ENCODE measurements at places on chromosomes 16 and 17. TPM values are rescaled to one million over a fixed set of nuclear protein-coding genes. Genes with fewer than 3 reads are reported as not detected.

- H3K4me1 ChIP-seq: peaks cover 14% of the 10 kb centered on the region
- peaks cover 4% of the 10 kb centered on the region for H3K36me3 ChIP-seq
- peak overlapping the region; percentile 39 for H3K27ac ChIP-seq
- DNase-seq: no peak
- no peak overlapping the region for H3K4me3 ChIP-seq
- no peaks in the 10 kb centered on the region for H3K27me3 ChIP-seq
These were observed 16.7 kb downstream of the ZBTB4 start for GRCh38 chr17:7462474-7463371.

DNA sequence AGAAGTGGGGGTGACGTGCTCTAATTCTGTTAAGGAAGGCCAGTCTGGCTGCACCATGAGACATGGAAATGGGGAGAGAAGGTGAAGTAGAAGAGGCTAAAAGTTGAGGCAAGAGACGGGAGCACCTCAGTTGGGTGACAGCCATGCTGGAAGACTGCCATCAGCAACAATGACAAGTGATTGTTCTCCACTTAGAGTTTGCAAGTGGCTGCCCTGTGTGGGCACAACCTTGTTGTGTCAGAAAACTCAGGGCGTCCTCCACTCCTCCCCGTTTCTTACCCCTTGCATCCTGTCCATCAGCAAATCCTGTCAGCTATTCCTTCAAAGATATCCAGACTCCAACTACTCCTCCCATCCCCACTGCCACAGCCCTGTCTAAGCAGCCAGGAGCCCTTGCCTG, 17.6 kb downstream of the CES1 start:
- no peaks in the 10 kb centered on the region for H3K36me3 ChIP-seq
- no peak overlapping the region for H3K4me3 ChIP-seq
- no peak for DNase-seq
- peaks cover 73% of the 10 kb centered on the region for H3K27me3 ChIP-seq

DNA sequence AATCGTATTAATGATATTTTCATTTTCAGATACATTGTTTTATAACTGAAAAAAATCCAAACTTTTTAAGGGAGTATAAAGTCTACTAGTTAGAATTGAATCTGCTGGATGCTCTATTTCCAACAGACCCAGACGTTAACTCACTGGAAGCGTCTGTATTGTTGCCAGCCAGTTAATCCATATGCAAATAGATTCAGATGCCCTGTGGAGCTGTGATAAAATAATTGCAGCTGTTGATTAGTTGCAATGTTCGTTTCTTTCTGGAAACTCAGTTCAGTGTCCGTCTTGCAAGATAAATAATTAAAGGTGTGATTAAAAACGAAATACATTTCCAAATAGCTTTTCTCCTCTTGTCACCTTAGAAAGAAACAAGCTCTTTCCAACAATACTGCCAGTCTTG, 5.1 kb upstream of the GNA13 start:
- H3K27me3 ChIP-seq: no peaks in the 10 kb centered on the region
- H3K4me1 ChIP-seq: peaks cover 15% of the 10 kb centered on the region
- no peak overlapping the region for H3K4me3 ChIP-seq
- DNase-seq: no peak
- no peak overlapping the region for H3K27ac ChIP-seq

DNA sequence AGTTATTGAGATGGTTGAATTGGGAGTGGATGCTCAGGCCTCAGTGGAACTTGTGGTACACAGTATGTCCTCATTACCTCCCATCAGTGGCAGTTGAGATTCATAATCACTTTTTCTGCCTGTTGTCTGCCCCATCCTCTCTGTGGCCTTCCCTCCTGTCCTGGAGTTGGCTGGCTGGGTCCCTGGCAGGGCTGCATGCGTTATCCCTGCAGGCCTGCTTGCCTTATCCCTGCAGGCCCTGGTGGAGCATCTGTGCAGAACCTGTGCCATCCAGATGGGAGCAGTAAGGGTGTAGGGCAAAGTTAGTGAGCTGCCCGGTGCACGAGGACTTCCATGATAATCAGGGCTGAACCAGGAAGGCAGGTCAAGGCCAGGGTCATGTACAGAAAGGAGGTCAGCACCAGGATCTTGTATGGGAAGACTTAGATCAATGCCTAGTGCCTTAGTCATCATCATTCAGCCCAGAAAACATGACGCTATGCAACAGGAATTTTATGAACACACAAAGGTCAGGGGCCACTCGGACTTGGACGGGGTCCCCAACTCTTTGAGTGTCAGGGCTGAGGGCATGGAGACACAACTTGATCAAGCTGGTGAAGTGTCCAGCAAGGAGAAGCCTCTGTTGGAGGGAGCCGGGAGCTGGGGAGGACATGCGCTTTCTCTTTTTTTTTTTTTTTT, 47.2 kb downstream of the ABCC1 start:
- H3K36me3 ChIP-seq: peaks cover 6% of the 10 kb centered on the region
- no peaks in the 10 kb centered on the region for H3K27me3 ChIP-seq
- H3K27ac ChIP-seq: peak overlapping the region; percentile 32

- no peak overlapping the region for H3K27ac ChIP-seq
- no peaks in the 10 kb centered on the region for H3K27me3 ChIP-seq
- H3K4me1 ChIP-seq: peaks cover 12% of the 10 kb centered on the region
- DNase-seq: no peak
- H3K36me3 ChIP-seq: no peaks in the 10 kb centered on the region
These were observed 18.6 kb upstream of the SPN start for GRCh38 chr16:29644338-29644857.

DNA sequence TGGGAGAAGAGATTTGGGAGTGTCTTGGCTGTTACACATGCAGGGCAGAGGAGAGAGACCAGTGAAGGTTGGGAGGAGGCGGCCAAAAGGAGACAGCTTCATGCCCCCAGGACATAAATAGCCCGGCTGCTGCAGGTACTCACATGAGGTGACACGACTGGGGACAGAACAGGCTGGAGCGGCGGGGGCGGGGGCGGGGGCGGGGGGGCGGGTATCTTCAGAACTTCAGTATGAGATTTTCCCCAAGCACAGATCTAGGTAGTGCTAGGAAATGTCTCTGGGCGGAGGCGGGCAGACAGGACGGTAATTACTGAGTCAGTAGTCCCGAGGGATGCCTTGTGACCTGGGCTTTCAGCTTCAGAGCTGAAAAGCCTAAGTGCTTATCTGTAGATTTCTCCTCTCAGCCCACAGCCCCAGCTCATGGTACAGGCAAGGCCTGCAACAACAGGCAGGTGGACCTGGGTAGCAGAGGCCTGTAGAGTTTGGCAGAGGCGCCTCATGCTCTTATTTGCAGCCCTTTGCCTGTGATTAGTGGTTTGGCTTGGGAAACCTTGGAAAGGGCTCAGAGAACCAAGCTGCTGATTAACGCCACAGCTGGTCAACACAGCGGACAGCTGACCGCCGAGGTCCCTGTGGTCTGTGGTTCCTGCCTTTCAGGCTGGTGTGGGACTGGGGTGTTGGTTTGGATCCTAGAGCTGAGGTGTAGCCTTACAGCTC, 24.5 kb downstream of the UNK start:
- peaks cover 2% of the 10 kb centered on the region for H3K36me3 ChIP-seq
- no peaks in the 10 kb centered on the region for H3K27me3 ChIP-seq
- DNase-seq: no peak
- H3K4me3 ChIP-seq: no peak overlapping the region

DNA sequence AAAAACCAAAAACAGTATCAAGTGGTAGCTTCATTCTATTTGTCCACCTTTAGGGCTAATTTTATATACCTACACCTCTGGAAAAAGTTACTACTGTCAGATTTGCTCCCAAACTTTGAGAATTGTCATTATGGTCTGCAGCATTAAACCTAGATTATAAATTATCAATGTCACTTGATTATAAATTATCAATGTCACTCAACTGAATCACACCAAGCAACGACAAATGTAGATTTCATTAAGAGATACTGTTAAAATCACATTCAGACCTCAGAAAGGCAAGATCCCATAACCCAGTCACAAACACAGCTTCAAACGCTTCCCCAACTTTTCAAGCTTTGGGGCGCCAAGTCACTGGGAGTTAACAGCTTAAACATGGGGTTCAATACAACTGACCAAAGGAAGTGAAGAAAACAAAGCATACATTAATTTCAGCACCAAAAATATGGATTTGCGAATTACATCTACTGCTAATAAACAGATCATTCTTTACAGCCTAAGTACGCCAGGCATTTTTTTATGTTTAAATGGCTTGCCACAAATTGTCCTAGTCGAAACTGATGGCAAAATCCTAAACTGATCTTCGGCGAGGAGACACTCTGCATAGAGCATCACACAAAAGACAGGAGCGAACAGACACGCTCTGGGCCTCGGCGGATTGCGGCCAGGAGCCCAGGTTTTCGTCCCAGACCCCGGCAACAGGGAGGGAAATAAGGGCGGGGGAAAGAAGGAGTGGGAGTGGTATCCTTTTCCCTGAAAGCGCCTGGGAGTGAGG, 981 bp downstream of the GLG1 start:
- H3K27me3 ChIP-seq: no peaks in the 10 kb centered on the region
- H3K4me3 ChIP-seq: peak overlapping the region; percentile 98
- H3K4me1 ChIP-seq: peaks cover 52% of the 10 kb centered on the region

DNA sequence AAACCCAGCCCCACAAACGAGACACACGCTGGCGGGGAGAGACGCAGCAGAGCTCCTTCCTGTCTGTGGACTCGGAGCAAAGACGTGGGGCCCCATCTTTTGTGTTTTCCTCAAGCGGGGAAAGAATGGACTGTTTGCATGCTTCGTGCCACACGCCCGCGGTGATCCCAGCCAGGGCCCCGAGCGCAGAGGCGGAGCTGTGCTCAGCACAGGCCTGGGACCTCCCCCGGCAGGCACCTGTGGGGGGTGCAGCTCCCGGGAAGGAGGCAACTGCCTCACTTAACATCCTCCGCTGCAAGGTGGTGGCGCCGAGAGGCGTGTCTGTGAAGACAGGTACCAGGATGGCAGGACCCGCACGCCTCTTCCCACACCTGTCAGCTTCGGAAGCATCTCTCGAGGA, 19.1 kb downstream of the TRARG1 start:
- peaks cover 25% of the 10 kb centered on the region for H3K4me1 ChIP-seq
- no peaks in the 10 kb centered on the region for H3K36me3 ChIP-seq
- peaks cover 5% of the 10 kb centered on the region for H3K27me3 ChIP-seq

GRCh38 chr17:19274893-19275292, 37.7 kb downstream of the EPN2 start:
- H3K4me3 ChIP-seq: no peak overlapping the region
- no peak overlapping the region for H3K27ac ChIP-seq
- H3K4me1 ChIP-seq: peaks cover 6% of the 10 kb centered on the region
- DNase-seq: no peak
- H3K36me3 ChIP-seq: peaks cover 2% of the 10 kb centered on the region
- peaks cover 9% of the 10 kb centered on the region for H3K27me3 ChIP-seq

- no peak overlapping the region for H3K4me3 ChIP-seq
- peak; percentile 34 for DNase-seq
- H3K36me3 ChIP-seq: peaks cover 26% of the 10 kb centered on the region
- no peaks in the 10 kb centered on the region for H3K27me3 ChIP-seq
- peaks cover 67% of the 10 kb centered on the region for H3K4me1 ChIP-seq
These were observed 528 bp downstream of the PER1 start for GRCh38 chr17:8151641-8152111.

GRCh38 chr17:39563476-39563875, 44.2 kb downstream of the NEUROD2 start:
- peaks cover 2% of the 10 kb centered on the region for H3K4me1 ChIP-seq
- H3K4me3 ChIP-seq: no peak overlapping the region
- no peak for DNase-seq
- no peak overlapping the region for H3K27ac ChIP-seq
- no peaks in the 10 kb centered on the region for H3K27me3 ChIP-seq

DNA sequence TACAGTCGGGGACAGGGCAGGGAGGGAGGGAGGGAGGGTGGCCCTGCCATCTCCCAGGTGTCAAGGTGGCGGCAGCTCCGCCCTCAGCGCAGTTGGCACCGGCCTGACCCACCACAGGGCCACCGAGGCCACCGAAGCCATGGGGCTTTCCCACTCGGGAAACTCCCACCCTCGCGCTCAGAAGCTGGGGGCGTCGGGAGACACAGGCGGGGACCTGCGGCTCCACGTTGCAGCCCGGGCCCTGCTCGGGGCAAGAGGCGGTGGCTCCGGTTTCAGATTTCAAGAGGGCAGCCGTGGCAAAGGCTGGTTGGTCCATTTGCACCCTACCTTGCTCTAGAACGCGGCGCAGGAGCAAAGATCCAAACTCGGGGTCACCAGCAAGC, 544 bp downstream of the CYB561 start:
- H3K4me1 ChIP-seq: peaks cover 37% of the 10 kb centered on the region
- no peaks in the 10 kb centered on the region for H3K27me3 ChIP-seq
- H3K36me3 ChIP-seq: no peaks in the 10 kb centered on the region

DNA sequence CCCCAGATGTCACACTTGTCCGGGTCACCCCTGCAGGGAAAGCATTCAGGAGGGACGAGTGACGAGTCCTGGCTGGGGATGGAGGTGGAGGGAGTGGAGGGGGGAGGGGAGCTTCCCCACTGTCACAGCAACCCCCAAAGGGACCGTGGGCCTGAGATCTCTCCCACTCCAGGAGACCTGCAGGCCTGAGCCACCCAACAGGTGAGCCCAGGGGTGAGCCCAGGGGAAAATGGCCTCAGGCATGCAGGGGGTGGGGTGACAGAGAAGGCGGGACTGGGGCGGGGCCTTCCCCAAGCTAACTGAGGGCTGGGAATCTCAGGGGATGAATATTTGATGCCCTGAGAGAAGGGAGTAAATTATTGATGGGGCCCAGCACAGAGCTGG, 2.4 kb downstream of the USH1G start:
- peaks cover 51% of the 10 kb centered on the region for H3K27me3 ChIP-seq

DNA sequence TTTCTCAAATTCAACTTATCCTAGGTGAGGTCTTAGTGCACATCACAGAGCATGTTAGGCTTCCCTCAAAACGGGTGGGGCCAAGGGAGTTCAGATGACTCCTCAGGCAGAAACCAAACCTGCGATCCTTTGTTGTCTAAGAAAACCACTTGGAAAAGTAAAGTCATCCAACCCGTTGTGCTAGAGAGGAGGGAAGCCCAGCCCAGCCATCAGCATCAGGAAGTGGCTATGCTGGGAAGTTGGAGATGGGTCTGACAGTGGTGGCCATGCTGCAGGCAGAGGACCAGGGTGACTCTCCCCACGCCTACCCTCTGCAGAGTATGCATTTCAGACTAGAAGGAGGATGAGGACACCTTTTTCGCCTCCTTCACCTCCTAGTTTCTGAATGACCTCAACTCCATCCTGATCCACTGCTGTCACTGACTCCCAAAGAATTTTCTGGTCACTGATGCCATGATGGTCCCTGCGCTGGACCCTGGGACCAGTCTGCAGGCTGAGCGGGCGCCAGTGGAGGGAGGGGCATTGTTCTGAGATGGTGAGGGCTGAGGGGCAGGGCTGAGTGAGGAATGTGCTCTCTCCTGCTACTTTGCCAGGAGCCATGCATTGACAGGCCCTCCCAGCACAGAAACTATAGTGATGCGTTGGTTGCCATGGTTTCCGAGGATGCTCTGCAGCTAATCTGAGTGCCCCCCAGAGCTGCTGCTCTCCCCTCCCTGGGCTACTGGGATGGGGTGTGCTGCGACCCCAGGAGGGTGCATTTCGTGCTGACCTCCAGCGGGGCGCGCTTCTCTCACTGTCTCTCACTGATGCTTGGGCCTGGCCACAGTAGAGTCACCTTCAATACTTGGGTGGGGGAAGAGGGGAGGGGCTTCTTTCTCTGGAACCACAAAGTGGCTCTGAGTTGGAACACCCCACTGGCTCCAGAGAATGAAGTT, 20.4 kb downstream of the ALOX12B start:
- no peaks in the 10 kb centered on the region for H3K36me3 ChIP-seq
- H3K27me3 ChIP-seq: peaks cover 25% of the 10 kb centered on the region
- H3K4me1 ChIP-seq: peaks cover 3% of the 10 kb centered on the region
- H3K4me3 ChIP-seq: no peak overlapping the region

Gene C1QTNF1
- total RNA-seq: 0.13 TPM

Gene SLFN14
- total RNA-seq: not detected

Gene GDPD3
- 12.6 TPM for total RNA-seq

Gene JPH3
- total RNA-seq: not detected

Gene KATNB1
- total RNA-seq: 27.3 TPM

Measured in T-helper 17 cell (primary cell).